ENCODE measurements at places on chromosomes 3 and 15.

- no peak for DNase-seq
Observed at GRCh38 chr3:1348547-1348946, 255.7 kb downstream of the CNTN6 start.

- DNase-seq = no peak
Observed at GRCh38 chr15:42147431-42147735, 9.1 kb downstream of the PLA2G4F start.

- DNase-seq = no peak
Observed at GRCh38 chr3:143396790-143397189, 277.2 kb downstream of the CHST2 start.

DNA sequence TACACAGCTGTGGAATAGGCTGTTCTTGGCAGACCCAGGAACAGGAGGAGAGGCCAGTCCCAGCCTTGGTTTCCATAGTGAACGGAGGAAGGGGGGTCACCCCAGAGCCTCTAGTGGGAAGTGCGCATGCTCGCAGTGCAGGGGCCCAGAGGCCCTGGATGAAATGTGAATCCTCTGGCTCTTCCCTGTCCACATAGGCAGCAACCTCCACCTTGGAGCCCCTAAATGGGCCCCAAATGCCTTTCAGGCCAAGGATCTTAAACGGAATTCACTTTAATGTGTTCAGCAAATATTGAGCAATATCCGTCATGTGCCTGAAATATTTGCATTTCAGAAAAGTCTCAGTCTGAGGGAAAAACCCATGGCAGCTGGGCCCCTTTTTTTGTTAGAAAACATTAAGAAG is 3.3 kb upstream of the NDN start:
- DNase-seq = no peak

Measured in activated T-helper 1 cell treated with anti-CD3 and anti-CD28 coated beads, Interleukin-2, amount 50 U/mL, for 16 hours (primary cell).